ENCODE measurements at places on chromosomes 4 and X. TPM values are rescaled to one million over a fixed set of nuclear protein-coding genes. Genes with fewer than 3 reads are reported as not detected.

DNA sequence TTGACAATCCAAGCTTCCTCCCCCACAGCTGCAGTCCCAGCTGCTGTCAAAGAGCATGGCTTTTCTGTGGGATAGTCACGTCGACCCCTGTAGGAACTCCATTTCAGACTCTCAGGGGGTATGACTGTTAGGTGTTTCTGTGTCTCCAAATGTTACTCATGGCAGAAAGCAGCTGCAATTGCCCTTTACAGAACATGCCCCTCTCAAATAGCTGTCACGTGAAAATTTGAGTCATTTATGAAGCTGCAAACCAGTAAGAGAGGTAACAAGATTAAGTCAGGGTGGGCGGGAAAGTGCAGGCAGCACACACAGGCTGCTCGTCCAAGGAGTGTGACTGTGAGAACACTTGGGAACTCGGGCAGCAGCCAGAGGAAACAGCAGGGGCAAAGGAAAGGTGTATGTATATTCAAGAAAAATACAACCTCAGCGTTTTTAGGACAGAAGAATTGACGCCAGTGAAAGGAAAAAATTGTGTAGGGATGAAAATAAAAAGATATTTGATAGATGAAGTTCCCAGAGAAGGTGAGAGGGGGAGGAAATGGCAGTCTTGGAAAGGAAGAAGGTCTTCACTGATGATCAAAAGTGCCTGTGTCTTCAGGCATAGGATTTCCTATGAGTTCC, 66.5 kb upstream of the TMEM184C start:
- DNase-seq, result peak; percentile 95

Gene EXOC1L
- total RNA-seq, result not detected

- DNase-seq, result no peak
Measured at GRCh38 chr4:25128671-25129070, 31.6 kb downstream of the SEPSECS start.

- DNase-seq, result no peak
Measured at GRCh38 chr4:72857787-72858186, 211.7 kb downstream of the COX18 start.

DNA sequence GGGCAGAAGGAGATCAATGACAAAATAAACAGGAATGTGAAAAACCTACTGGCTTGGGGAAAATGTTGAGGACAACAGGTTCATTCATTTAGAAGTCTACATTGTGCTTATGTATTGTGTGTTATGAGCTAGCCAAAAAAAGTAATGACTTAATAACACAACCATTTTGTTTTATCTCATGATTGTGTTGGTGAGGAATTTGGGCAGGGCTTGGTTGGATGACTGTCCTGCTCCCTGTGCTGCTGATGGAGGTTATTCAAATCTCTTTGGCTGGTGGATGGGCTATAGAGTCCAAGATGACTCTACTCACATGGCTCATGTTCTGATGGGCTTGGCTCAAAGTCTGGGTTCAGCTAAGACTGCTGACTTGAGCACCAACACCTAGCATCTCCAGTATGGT, 116.3 kb downstream of the HS3ST1 start:
- peak; percentile 1 for DNase-seq

- DNase-seq, result no peak
Measured at GRCh38 chr4:2825740-2826139, 17.9 kb upstream of the ADD1 start.

DNA sequence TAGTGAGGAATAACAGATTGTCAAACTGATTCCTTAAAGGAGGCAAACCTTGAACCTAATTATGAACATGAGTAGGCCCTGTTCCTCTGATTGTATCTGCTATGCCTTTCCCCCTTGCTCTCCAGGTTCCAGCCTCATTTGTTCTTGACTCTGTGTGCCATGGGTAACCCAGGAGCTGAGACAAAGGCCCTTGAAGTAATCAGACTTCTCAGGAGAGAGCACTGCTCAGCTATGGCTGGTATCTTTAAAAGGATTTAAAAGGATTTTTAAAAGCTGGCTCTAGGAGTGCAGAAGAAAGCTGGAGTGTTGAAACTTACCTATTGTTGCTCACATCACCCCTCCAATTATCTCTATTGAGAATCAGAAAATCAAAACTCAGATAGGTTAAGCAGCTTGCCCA, 1565.5 kb upstream of the AGA start:
- no peak for DNase-seq

DNA sequence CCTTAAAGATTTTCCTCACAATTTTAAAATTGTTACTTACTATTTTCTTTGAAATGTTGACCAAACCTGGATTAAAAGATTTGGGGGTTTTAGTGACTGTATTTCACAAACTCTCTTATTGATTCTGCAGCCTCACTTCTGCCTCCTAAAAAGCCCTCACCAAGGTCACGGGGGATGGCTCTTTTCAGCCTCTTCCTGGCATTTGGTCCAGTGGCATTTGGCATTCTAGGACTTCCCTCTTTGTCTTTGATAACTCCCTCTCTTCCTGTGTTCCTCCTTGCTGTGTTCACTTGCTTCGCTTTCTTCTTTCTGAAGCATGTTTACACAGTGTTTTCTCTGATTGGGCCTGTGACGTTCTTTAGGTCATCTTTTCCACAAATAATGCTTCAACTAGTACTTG, 21.5 kb downstream of the PKD2 start:
- no peak for DNase-seq

DNA sequence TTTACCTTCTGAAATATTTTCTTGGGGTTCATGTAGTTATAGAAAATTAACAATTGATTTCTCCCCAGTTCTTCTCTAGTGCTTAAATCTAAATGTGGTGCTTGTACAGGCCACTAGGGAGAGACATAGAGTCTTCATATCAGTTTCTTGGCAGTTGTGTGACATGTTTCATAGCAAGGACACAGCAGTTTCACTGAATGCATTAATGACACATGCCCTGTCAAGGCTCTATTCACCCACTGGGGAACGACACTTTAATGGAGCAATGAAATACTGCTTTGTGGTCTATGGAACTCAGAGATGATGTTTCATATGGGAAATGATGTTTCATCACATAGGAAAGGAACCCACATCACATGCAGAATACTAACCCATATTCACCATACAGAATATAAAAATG, 2.8 kb downstream of the VEGFC start:
- peak; percentile 81 for DNase-seq

Gene GABRQ
- total RNA-seq, result not detected

- peak; percentile 94 for DNase-seq
Measured at GRCh38 chrX:10240918-10241317, 84.1 kb downstream of the CLCN4 start.

Gene NKX6-1
- total RNA-seq, result under 0.01 TPM

Gene VCX3B
- not detected for total RNA-seq

GRCh38 chrX:151871244-151871643, 41.4 kb upstream of the MAGEA4 start:
- DNase-seq, result peak; percentile 52

Gene TEX28
- total RNA-seq, result not detected

DNA sequence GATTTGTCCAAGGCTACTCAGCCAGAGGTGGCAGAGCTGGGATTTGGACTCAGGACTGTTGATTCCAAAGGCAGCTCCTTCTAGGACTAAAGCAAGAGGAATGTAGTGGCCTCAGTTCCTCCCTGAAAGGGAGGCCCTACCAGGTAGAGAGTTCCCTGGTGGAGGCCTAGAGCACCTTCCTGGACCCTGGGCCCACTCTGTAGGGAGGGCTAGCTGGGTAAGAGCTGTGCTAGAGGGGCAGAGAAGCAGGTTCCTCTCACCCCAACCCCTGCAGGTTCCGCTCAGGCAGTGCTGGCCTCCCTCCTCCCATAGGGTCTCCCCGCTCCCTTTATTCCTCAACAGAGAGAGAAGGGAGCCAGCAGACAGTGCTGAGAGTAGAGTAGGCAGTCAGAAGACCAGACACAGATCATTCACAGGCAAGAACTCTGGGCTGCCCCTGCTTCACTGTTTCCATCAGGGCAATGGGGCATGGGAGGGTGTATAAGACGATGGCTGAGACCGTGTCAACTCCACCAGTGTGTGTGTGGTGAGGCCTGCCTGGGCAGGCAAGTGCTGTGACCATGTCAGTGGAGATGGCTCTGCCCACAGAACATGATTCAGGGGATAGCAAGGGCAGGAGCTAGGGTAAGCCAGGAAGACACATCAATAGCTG, 12.4 kb upstream of the PJA1 start:
- no peak for DNase-seq

DNA sequence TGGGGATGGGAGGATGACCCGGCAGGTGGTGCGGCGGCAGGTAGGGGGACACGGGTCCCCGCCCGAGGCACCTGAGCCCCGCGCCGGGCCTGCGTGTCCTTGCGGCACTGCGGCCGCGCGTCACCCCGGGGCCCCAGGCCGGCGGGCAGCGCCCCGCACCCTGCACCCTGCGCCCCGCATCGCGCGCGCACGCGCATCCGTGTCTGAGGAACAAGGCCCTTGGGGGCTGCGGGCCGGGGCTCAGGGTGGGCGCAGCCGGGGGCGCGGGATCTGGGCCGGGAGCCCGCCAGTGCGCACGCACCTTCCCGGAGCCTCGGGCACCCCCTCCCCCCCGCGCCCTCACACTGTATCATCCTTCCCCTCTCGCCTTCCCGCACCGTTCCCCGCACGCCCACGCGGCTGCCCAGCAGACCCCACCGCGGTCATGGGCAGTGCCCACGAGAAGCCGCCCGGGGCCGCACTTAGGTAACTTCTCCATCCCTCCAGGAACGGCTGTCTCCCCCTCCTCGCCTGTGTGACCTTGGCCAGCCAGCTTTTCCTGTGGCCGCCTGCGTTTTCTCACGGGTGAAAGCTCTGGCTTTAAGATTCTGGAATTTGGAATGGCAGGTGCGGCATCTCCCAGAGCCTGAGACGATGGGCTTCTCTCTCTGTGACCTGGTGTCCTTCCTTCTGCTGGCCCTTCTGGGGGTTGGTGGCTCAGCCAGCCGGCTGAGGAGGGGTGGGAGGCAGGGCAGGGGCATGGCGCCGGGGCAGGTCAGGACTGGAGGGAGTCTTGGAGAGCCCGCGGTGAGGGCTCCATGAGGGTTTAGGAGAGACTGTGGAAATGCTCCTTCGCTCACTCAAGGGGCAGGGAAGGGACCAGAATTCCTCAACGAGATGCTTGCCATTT, 748 bp downstream of the ATP2B3 start:
- no peak for DNase-seq

DNA sequence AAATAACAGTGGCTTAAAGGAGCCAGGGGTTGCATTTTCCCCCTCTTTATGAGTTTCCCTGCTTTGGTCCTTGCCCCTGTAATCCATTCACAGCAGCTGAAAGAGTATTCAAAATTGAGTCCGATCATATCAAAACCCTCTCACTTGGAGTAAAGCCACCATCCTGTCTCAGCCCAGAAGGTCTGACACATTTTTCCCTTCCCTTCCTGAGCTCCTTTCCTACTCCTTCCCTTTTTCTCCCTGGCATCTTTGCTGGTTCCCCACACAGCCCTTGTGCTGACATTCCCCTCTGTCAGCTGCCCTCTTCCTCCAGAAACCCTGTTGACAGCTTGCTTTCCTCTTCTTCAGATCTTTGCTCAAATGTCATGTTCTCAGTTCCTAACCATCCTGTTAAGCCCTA, 295.6 kb downstream of the EVC2 start:
- no peak for DNase-seq

- DNase-seq, result no peak
Measured at GRCh38 chrX:4627414-4627813, 914.0 kb upstream of the PRKX start.

- DNase-seq, result peak; percentile 62
Measured at GRCh38 chr4:6873792-6874461, 35.7 kb upstream of the TBC1D14 start.

GRCh38 chrX:123740536-123740935, 7.7 kb upstream of the THOC2 start:
- DNase-seq, result no peak

GRCh38 chr4:67037504-67038227, 507.6 kb downstream of the CENPC start:
- DNase-seq, result no peak

Gene CTAG1A
- not detected for total RNA-seq
